ENCODE measurements at places on chromosomes 4 and X.

GRCh38 chrX:140509468-140510305 lies 4.8 kb upstream of the SOX3 start:
- DNase-seq, result no peak

DNA sequence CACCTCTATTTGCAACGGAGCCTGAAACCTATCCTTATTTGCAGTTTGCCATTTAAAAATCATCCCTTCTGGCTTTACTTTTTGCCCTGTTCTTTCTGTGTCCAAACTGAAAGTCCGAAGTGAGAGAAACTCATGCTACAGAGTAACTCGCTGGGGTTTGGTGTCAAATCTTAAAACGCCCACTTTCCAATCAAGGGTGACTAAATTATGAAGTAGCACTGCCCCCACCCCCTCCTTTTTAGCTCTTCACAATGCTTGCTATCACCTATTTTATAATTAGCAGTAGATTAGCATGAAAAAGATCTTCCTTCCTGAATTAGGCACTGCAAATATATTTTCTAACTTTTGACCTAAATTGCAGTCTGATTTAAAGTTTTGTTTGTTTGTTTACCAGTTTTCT lies 52.5 kb downstream of the VGLL1 start:
- no peak for DNase-seq

DNA sequence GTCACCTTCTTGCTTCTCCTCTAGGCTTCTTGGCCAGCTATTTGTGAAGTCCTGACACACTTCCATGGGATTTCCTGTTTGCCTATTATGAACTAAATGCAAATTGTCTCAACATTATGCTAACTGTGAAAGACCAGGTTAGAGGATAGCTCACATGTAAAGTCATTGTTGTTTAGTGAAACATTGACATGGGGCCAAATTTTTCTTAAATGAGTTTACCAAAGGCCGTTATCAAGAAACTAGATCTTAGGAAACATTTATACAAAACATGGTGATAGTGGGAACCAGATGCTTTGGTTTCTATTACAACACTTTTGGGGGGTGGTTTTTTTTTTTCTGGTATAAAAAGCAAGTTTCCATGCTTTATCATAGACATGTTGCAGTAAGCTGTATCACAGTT lies 466.8 kb upstream of the FAM241A start:
- no peak for DNase-seq

- DNase-seq, result no peak
These were observed 46.0 kb downstream of the COQ2 start for GRCh38 chr4:83238393-83239248.

DNA sequence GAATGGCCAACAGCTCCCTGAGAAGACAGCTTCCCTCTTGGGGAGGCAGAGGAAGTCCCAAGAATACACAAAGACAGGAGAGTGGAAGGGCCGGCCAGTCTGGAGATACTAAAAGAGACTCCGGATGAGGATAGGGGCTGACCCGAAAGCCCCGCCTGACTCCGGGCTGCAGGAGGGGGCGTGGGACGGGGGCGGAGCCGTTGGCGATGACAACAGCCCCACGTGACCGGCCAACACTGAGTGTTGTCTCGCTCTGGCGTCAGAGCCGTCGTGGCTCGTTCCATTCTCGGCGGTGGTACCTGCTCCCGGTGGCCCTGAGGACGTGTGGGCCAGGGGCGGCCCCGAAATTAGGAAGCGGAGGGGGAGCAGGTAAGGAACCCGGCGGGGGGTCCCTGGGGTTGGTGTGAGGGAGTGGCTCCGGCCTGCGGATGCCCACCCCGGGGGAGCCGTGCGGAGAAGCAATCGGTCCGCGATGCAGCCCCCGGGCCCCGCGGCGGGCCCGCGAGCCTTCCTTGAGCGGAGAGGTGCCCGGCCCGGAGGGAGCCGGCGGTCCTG lies at the start of gene BEX4:
Gene BEX4, plus strand, starts transcription at position 239 of the 555 bp plus-strand sequence. CDS start 1,046 bp downstream, outside the sequence.
- DNase-seq, result peak; percentile 44

DNA sequence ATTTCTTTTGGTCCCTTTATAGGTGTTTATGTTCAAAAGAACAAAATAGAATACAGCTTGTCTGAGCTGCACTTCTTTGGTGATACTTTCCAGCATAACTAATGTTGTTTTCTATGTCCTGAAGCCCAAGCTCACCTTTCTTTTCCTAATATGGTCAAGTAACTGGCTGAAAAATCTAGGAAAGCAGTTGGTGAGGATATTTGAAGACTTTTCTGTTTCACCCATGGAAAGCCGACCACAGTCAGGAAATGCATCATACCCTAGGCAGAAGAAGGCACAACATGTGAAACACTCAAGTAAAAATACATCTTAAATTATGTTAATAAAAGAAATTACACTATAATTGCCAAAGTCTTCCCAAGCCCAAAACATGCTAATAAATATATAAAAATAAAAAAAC lies 337.0 kb downstream of the PDGFC start:
- DNase-seq, result no peak

DNA sequence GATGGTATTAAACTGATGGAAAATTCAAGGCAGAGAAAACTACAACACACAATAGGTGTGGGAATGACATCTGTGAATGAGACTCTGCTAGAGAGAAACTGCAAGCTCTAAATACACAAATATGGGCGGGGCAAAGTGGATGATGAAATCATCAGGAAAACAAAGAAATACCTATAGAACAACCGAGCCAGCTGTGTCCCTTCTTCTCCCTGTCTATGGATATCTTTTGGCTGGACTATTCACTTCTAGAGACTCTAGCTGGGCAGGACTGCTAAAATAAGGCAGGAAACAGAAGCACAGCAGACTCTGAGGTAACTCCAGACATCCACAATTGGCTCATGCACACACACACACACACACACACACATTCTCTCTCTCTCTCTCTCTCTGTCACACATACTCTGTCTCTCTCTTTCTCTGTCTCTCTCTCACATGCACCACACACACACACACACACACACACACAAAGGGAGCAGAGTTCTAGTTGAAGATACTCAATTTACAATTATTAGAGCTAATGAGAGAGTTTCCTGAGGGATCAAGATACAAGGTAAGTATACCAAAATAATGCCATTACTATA lies 27.2 kb upstream of the EDNRA start:
- no peak for DNase-seq

DNA sequence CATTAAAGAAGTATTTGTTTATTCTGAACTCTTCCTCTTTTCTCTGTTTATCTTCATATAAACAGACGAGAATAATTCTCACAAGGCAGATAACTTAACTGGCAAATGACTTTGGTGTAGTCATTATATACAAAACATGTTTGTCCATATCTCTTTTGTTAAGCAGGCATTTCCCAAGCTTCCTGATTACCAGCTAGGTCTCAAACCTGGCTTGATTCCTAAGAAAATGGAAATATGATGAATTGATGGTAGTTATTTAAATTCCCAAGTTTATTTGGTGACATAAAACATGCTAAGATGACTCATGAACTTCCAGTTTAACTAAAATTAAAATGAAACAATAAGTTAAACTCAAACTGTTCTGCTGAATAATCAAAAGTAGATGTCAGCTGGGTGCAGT lies 96.8 kb downstream of the ARSJ start:
- DNase-seq, result no peak

DNA sequence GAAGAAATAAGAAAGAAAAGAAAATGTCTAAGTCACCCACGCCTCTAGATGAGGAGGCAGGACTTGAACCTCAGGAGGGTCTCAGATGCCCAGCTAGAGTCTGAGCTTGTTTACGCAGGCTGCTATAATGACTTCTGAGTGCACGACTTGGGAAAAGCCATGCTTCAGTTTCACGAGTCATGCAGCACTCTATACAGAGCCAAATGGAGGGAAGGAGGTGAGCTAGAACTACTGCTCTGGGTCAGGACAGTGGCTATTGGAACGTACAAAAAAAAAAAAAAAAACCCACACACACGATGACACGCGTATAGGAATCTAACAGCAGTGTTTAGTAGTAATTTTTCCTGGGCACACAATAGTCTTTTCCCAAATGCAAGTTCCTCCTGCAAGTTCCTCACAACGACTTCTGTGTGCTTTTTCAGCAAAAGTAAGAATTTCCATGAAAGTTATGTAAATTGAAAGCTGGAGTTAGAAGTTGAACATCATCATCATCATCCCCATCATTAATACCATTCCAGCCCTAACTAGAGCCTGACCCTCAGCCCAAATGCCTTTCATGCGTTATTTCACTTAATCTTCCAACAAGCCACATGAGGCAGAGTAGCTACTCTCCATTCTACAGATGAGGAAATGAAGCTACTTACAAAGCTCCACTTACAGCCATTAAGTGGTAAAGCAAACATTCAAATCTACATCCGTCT lies 36.6 kb downstream of the IRF2 start:
- no peak for DNase-seq

DNA sequence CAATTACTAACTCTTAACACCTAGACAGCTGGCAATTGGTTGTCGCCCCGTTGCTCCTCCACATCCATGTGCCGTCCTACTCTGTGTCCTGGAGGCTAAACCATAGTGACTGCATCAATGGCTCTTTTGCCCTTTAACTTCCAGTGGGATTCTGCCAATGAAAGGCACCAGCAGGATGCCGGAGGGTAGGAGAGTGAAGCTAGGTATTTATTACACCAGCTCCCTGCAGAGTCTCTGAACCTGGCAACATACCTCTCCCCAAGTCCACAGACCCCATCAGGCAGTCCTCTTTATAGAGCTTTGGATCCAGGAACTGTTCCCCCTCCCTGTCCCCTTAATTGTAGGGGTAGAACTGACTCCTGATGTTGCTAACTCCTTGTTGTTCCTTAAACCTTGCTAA lies 426.8 kb downstream of the HNRNPD start:
- no peak for DNase-seq

DNA sequence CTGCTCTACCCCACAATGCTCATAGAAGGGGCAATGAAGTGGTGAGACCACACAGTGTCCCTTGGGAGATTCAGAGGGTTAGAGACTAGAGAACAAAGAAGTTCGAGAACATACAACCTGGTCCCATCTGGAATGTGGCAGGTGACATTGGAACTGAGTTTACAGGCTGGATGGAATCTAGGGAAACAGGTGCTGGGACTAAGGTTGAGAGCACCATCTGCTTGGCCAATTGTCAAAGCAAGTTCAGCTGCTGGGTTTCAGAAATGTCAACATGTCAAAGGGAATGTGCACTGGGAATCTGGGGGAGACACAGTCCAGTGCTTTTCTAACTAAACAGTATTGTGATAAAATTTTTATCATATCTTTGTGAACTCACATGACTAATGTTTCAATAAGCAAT lies 15.9 kb upstream of the FAM13A start:
- no peak for DNase-seq

GRCh38 chr4:34974313-34974680 lies 1270.0 kb downstream of the ARAP2 start:
- no peak for DNase-seq

- DNase-seq, result no peak
These were observed 1385.9 kb downstream of the FAM133A start for GRCh38 chrX:95059909-95060308.

DNA sequence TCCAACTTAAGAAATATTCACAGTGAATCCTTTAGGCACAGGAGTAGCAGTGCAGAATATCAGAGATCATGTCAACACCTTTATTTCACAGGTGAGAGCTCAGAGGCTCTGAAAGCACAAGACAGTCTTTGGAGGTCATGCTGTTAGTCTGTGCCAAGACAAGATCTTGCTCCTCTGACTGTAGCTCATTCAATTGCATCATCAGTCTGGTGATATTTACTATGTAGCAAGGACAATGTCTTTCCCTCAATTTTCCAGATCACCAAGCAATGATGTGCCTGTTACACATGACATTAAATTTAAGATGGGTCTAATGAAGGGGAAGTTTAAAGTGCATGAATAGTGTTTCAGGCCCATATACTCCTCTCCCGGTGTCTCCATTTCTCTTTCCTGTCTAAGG lies 277.5 kb downstream of the IL15 start:
- no peak for DNase-seq
